Germinal center (tissue), 1 donor: ENCODE measurements at places on chromosomes 6 and 20.

GRCh38 chr20:50083034-50083433 lies 29.9 kb downstream of the UBE2V1 start:
- DNase-seq, result no peak

DNA sequence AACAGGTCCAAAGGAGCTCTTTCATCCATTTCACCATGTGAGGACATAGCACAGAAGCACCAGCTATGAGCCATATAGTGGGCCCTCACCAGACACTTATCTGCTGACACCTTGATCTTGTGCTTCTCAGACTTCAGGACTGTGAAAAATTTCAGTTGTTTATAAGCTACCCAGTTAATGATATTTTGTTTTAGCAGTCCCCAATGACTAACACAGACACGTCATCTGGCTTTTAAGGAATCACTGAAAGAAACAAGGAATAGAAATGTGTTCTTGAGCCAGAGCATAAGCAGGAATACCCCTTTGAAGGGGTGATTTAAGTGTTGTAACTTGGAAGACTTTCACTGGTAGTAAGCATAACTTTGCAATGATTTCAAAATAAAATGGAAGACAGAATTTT lies 214.7 kb upstream of the PTCHD4 start:
- no peak for DNase-seq

DNA sequence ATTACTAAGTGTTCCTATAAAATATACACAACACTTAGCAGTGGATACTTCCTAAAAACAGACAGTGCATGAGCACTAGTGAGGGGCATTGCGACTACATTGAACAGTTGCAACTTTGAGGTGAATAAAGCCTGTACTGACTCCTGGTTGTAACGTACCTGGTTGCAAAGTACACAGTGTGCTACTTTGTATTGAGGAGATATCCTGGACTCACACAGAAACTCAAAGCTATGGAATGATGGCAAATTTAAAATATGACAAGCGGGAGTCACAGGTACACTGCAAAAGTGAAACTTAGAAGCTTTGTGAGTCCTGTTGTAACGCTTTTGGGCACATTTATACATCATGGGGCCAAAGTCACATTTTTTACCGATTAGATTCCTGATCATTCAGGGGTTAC lies 55.6 kb upstream of the HLA-A start:
- DNase-seq, result no peak

GRCh38 chr20:25005220-25005619 lies 12.7 kb upstream of the APMAP start:
- no peak for DNase-seq

GRCh38 chr6:75819776-75820487 lies 70.9 kb downstream of the MYO6 start:
- no peak for DNase-seq

- DNase-seq, result no peak
Observed at GRCh38 chr6:76435174-76435573, 362.7 kb upstream of the IMPG1 start.

GRCh38 chr6:74596588-74596987 lies 609.3 kb downstream of the COL12A1 start:
- DNase-seq, result no peak

GRCh38 chr20:60540591-60540990 lies 582.4 kb downstream of the CDH26 start:
- no peak for DNase-seq

- no peak for DNase-seq
Observed at GRCh38 chr6:166497087-166497899, 89.2 kb downstream of the RAMACL start.

GRCh38 chr6:84853901-84854300 lies 89.5 kb upstream of the TBX18 start:
- DNase-seq, result no peak

DNA sequence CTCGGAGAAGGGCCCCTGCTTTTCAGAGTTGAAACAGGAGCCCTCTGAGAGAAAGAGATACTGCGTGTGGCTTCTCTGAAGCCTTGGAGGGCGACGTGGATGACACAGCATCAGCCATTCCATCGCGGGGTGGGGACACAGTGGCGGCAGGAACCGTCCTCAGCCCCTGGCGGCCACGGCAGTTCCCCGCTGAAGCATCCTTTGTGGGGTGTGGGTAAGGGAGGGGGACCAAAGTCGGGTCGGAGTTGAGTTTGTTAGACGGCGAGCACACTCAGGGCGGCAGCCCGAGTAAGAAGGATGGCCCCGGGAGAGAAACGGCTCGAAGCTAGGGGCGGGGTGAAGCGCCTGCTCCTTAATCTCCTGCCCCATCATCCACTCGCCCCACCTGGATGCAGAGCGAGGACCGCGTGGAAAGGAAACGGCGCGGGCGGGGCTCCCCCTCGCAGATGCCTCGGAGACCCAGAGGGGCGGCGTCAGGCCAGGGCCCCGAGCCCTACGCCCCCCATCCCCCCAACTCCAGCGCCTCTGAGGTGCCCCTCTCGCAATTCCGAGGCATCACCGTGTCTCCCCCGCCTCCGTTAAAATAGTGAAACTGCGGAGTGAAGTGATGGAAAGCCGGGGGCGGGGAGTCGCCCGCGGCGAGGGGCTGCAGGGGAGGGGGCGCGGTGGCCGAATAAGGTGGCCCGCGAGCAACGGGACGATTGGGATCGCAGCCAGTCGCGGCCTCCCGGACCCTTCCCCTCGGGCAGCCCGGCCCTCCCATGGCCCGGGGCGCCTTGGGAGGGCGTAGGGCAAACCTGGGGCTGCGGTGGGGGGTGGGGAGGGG lies 796 bp upstream of the RREB1 start:
- peak; percentile 63 for DNase-seq

DNA sequence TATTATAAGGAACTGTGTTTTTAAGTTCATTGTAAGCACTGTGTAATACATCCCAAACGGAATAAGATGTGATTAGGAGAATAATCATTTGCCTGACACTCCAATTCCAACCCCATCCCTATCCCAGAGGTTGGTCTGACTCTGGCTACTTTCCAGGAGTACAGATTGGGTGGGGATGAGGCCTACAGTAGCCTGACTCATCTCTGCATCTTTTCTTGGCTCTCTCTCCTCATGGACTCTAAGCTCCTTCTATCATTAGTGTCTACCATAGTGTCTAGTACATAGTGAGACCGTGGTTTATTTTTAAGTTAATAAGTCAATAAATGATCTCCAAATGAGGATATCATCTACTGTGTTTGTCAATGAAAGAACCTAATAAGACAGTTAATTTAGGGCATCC lies 92.2 kb upstream of the CNKSR3 start:
- no peak for DNase-seq

- DNase-seq, result no peak
Observed at GRCh38 chr20:44887466-44887865, 2.0 kb downstream of the YWHAB start.

GRCh38 chr6:163790266-163790840 lies 375.8 kb downstream of the QKI start:
- no peak for DNase-seq

GRCh38 chr6:15255909-15256395 lies 10.1 kb downstream of the JARID2 start:
- DNase-seq, result no peak

- DNase-seq, result no peak
Observed at GRCh38 chr20:34532320-34532719, 16.1 kb downstream of the DYNLRB1 start.

- DNase-seq, result no peak
Observed at GRCh38 chr6:45371924-45372573, 5.7 kb downstream of the SUPT3H start.
